ENCODE measurements at places on chromosomes 4 and X.

GRCh38 chr4:122966201-122966600 lies 43.8 kb upstream of the NUDT6 start:
- DNase-seq = no peak

DNA sequence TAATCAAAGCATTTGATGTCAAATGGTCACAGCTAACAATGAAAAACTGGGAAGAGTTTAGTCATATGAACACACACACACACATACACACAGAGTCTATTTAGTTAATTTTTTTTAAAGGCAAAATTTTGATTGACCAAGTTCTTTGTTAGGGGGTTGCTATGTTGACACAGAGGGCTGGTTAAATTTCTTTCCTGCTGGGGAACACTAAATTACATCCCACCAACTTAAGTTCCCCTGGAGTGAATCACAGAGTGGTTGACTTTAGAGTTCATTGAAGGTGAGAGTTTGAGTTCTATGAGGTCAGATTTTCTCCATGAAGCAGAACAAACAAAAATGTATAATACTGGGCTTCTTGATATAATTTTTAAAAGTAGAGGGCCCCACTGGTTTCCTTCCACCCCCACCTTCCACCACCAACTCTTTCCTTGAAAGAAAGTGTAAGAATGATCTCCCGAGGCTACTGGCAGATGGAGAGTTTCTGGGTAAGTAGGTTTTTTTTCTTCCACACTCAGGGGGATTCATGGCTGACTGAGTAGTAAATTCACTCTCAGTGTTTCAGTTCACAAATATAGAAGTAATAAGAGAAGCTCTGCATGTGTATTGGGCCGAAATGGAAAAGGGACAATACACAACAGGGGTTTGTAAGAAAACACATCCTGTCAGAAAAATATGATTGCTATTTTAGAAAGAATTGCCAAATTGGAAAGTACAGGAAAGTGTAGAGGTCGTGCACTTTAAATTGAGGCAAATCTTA lies 917.0 kb upstream of the LCORL start:
- no peak for DNase-seq

DNA sequence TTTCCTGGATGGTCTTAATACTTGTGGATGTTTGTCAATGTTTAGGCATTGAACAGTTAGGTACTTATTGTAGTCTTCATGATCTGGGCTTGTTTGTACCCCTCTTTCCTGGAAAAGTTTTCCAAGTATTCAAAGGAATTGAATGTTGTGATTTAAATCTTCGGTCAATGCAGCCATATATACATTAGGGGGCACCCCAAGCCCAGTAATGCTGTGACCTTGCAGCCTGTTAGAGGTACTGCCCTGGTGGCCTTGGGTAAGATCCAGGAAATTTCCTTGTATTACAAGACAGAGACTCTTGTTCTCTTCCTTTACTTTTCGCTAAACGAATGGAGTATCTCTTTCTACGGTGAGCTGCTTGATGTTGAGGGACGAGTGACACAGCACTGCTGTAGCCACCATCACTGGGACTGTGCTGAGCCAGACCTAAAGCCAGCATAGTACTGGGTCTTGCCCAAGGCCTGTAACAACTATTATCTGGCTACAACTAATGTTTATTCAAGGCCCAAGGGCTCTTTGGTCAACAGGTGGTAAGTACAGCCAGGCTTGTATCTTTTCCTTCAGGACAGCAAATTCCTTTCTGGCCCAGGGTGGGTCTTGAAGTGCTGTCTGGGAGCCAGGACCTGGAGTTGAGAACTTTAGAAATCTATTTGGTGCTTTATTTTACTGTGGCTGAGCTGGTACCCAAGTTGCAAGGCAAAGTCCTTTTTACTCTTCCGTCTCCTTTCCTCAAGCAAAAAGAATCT lies 118.3 kb upstream of the ATOH1 start:
- no peak for DNase-seq

GRCh38 chrX:153944140-153944799 lies at the start of gene RENBP:
Gene RENBP, minus strand, starts transcription at chrX:153944643. Its CDS starts 33 bp downstream, at chrX:153944610.
- DNase-seq = no peak

- no peak for DNase-seq
These were observed 116.0 kb downstream of the CFAP47 start for GRCh38 chrX:36035550-36035949.

DNA sequence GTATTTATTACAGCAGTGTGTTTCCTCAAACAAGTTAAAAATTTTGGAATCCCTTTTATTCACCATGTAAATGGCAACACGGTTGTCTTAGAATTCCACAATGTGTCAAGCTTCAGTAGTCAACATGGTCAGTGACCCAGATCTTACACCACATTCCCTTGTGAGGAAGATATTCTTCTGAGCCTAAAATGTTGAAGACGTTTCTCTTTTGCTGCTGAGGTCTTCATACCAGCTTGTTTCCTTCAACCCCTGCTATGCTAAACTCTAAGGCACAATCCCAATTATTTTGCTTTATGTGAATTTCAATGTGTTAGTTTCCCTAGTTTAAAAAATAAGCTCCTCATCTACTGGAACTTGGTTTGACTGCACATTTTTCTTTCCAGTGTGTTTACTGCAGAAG lies 17.6 kb upstream of the LDB2 start:
- DNase-seq = no peak

- DNase-seq = no peak
These were observed 161.0 kb upstream of the GATB start for GRCh38 chr4:151921811-151922210.

DNA sequence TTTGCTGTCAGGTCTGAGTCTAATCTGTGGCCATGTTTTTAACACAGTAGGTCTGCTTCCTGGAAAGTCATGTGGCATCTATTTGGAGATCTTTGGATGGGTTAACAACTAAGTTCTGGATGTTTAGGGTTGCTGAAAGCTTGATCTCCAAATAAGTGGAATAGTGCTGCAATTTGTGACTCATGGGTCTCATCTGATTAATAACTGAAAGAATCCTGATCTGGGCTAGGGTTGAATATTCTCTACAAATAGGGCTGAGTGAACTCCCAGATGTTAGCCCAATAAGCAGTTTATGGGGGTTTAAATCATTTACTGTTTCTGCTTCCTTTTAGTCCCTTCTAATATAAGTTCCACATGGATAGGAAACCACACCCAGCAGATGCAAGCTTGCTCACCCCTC lies 23.1 kb downstream of the CT47C1 start:
- no peak for DNase-seq

DNA sequence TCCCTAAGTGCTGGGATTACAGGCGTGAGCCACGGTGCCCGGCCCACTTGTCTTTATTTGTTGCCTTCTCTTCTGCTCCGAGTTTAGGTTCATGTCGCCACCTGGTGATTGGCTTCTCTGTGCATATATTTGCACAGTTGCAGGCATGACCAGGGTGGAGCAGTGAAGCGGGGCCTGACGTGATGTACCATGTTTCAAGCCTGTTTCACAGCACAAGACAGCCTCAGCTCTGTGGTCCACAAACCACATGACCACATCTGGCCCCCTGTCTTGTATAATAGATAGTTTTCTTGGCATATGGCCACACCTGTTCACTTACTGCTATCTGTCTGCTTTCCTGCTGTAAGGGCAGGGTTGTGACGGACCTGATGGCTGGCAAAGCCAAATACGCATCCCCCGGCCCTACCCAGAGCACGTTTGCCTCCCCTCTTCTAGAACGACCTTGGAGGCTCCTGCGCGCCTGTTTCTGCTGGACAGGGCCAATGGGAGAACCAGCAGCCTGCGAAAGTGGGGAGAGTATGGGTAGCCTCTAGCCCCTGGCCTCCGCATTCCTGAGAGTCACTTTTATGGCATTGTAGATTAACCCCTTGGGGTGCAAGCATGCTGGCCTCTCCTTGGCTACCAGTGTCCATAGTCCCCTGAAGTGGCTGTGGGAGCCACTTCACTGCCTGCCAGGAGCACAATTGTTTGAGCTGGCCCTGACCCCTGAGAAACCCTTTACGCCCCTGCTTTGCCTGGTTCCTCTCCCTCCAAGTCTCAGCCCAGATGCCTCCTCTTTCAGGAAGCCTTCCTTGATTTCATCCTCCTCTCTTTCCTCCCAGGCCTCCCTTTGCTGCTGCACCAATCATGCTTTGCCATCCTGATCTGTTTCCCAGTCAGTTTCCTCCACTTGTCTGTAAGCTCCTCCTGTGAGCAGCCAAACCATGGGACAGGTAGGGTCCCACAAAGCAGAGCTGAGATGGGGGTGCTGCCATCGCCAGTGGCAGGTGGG lies 6.0 kb upstream of the SH3TC1 start:
- DNase-seq = no peak

DNA sequence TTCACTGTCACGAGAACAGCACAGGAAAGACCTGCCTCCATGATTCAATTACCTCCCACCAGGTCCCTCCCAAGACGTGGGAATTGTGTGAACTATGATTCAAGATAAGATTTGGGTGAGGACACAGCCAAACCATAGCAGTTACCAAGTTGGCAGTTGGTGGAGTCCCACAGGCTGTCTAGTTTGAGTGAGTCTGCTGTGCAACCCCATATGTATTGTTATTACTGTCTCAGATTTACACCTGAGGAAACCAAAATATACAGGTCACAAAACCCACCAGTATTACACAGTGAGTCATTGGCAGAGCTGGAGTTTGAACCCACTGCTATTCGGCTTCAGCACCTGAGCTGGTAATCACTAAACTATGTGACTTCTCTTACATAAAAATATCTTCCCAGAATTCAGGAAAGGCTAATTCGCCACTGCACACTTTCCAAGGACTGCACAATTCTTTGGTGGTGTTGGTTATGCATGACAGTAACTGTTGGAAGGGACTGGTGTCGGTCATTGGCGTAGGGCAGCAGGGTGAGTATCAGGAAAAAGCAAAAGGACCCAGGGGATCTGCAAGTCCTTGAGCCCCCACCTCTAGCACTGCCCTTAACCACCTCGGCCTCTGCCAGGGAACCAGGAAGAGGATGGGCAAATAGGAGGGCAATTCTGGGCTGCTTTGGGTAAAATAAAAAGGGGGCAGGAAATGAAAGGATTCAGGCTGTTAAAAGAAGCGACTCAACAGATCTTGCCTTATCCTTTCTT lies 110.1 kb downstream of the USP46 start:
- DNase-seq = no peak

- no peak for DNase-seq
These were observed 80.6 kb downstream of the PBDC1 start for GRCh38 chrX:76253432-76253831.

GRCh38 chr4:176879380-176880116 lies 86.8 kb upstream of the VEGFC start:
- DNase-seq = no peak

DNA sequence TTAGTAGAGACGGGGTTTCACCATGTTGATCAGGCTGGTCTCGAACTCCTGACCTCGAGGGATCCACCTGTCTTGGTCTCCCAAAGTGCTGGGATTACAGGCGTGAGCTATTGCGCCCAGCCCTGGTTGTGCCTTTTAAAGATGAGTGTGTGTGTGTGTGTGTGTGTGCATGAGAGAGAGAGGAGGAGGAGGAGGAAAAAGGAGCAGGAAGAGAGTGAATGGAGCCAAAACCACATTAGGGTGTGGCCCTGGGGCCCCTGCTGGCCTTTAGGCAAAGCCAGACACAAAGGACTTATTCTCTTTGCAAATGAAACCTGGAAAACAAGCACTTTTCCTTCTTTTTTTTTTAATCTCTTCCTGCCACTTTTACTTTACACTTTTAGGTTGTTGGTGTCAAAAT lies 48.2 kb upstream of the KLF3 start:
- no peak for DNase-seq

DNA sequence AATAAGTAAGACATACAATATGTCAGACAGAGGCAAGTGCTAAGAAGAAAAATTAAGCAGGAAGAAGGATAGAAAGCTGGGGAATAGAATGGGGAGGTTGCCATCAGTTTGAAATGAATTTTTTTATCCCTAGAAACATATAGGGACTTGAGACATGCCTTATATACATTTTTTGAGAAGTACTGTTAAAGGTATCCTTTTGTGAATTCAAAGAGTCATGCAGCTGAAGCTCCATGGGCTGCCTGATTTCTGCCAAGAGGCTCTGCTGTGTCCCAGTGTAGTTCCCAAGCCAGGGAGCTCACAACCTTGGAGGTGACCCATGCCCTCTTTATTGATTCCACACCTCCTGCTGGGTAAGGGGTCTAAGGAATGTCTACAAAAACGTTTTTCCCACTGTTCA lies 564.6 kb upstream of the DIPK2B start:
- no peak for DNase-seq

- DNase-seq = no peak
These were observed 196.6 kb downstream of the ASB9 start for GRCh38 chrX:15073313-15073712.

DNA sequence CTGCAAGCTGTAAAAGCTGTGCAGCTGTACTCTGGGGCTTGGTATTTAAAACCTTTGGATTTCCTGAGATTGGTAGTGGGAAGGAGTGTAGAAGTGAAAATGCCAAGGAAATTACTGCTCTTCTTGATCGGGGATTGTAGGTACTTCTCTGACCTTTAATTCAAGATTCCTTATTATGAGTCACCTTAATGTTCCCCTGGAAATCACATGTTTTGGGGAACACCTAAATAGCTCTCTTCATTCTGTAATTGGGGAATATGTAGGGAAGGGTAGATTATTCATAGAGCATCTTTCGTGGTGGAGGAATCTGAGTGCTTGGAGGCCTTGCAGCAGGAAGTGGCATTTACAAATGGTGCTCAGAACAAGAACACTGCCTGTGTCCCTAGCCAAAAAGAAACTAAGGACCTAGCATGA lies 137.8 kb downstream of the UCHL1 start:
- DNase-seq = no peak

DNA sequence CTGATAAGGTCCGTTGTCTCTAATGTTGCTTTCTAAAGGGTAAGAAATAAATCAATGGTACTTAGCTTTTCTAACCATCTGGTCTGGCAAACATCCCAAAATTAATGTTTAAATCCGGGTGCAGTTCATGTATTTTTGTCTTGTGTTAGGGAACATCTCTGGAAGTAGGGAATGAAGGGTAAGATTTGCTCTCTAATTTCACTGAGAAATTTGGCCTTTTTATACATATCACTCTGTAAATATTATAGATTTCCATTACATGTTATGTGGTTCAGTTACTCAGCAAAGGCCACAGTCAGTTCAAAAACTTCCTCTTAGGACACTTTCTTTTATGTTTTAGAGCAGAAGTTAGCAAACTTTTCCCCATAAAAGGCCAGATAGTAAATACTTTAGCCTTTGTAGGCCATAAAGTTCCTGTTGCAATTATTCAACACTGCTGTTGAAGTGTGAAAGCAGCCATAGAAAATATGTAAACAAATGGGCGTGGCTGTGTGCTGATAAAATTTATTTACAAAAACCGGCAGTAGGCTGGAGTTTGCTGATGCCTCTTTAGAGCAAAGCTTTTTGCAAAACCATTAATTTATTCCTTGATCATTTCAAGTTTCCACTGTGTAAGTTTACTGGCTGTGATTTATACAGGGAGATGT lies 218.1 kb downstream of the ANTXR2 start:
- DNase-seq = no peak

- DNase-seq = no peak
These were observed 349.5 kb upstream of the HAND2 start for GRCh38 chr4:173879509-173879908.

GRCh38 chrX:82765811-82766210 lies 742.3 kb upstream of the POU3F4 start:
- DNase-seq = no peak

GRCh38 chr4:78379991-78380729 lies 171.4 kb upstream of the ANXA3 start:
- DNase-seq = no peak
